ENCODE measurements at places on chromosomes 3 and 15.

GRCh38 chr3:1179146-1179545 is 86.3 kb downstream of the CNTN6 start:
- no peak for DNase-seq

DNA sequence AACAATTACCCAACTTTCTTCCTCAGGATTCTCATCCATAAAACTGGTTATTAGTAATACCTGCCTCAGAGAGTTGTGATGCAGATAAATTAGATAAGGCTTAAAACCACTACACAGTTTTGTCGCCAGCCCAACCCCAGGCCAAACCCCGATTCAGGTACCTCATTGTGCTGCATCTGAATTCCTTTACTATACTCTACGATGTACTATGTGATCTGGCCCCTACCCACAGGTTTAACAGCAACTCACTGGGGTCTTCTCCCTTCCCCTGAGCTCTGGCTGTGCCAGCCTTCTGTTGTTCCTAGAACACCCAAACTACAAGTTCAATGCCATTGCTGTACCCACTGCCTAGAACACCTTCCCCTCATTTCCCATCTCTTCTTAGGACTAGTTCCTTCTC is 64.6 kb downstream of the MYO5A start:
- no peak for DNase-seq

DNA sequence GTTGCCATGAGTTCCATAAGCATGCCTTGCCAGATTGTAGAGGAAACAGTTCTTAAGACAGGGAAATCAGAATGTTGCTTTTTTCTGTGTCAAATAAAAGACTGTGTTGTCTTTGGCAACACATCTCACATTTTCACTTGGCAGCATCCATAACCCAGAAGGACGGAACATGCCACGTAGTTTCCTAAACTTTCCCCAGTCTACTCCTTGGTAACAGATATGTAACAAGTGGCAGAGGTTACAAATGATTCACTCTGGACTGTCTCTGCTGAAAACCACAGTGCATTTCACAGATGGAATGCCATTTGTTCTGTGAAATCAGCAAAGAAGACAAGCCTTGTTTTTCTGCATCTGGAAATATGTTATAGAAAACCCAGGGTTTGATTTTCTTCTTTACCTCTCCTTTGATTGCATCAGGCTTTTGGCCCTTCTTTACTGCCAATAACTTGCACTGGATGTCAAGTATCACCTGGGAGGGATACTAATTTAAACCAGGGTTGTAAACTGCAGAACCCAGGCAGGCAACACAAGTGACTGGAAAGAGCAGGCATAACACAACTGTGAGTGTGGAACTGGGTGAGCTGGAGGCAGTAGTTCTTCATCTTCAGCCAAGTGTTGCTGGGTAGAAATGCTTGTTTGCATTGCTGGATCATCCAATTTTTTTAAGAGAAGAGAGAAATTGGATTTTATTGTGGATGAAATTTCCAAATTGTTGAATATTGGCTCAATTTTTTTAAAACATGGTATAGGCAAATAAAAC is 124.4 kb upstream of the FOXB1 start:
- DNase-seq: peak; percentile 55

DNA sequence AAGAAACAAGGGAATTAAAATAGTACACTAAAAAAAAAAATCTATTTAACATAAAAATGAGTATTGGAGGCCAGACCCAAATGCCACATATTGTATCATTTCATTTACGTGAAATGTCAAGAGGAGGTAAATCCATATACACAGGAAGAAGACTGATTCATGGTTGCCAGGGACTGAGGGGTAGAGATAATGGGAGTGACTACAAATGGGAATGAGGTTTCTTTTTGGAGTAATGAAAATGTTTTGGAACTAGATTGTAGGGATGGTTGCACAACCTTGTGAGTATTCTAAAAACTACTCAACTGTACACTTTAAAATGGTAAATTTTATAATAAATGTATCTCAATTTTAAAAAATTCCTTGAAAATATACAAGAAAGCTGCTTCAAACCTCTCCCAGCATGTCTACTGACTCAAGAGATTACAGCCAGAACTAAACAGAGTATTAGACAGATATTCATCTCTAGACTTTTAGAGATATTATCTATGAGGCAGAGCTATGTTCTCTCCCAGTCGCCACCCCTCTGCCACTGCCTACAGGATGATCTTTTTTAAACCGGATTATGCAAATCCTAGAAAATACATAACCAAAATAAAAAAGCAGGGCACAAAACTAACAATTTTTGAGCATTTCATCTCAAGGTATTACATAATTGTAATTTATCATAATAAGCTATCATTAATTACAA is 6.2 kb downstream of the HLTF start:
- DNase-seq: peak; percentile 27

DNA sequence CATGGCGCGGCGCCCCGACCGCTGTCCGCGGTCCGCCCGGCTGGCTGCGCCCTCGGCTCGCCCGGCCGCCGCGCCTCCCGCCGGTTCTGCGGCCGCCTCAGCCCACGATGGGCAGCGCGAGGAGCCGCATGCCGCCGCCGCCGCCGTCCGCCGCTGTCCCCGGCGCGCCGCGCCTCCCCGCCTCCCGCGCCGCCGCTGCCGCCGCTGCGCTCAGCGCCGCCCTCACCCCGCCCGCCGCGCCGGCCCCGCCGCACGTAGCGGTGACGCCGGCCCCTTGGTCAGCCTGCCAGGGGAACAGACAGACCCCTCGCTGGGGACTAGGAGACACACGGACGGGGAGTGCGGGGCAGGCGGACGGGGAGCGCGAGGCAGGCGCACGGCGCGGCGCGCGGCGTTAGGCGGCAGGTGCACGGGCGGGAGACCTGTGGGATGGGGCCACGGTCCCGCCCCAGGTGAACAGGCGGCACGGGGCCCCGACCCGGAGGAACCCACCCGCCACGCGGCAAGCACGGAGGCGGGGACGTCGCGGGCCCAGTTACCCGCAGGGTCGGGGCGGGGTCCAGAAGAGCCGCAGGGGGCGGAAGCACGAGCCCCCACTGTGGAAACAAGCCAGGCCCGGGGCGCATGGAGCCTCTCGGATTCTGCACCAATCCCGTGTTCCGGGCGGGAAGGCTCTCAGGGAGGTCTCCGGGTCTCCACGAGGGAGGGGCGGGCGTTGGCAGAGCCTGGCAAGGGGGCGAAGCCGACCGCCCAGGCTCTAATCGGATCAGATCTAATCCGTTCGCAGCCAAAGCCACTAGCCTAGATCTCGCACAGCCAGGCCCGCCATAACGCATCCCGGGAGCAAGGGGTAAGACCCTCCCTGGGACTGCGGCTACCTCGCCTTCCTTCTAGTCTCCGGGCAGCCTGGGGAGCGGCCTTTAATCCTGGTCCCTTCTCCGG is at the start of gene CSPG5:
Gene CSPG5, minus strand, starts transcription at position 175 of the 942 bp plus-strand sequence. Its CDS starts 172 bp downstream, at position 3.
- peak; percentile 73 for DNase-seq

DNA sequence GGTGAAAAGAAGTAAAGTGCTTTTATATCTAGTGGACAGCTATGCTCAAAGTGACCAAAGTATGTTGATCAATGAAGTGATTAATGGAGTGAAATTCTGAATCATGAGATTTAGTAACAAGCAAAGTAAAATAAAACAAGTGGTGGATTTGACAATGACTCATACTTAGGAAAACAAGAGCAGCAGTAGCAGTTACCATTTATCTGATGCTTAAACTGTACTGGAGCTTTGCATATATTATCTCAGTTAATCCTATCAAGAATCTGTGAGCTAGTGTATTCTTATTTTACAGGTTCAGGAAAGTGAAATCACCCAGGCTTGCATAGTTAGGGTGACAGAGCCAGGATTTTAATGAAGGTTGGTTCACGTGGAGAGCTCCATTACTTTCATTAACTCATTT is 50.6 kb upstream of the SPATA16 start:
- DNase-seq: no peak

GRCh38 chr3:64837126-64837738 is 149.4 kb upstream of the ADAMTS9 start:
- no peak for DNase-seq

- DNase-seq: peak; percentile 67
These were observed 78.9 kb downstream of the IQSEC1 start for GRCh38 chr3:12994357-12994606.

All from GM03348 (cell line).